ENCODE measurements at places on chromosomes 13 and 19.

- peak; percentile 72 for DNase-seq
Measured at GRCh38 chr19:45630463-45630862, 8.7 kb downstream of the EML2 start.

DNA sequence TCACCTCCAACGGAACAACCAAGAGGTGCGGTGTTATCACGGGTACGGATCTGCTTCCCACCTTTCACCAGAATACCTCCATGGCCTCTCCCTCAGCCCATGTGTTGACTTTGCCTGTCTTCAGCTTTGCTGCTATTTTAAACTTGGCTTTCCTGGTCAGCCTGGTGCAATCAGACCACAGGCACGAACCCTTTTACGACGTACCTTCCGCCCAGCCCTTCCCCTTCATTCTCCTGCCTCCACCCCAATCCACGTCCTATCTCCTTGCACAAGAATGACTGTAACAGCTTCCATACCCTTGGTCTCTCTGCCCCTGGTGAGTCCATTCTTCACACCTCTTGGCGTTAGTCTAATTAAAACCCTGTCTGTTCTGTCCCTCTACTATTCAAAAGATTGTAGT is 431.7 kb downstream of the EFNB2 start:
- peak; percentile 8 for DNase-seq

GRCh38 chr13:99983499-99984401 is 2.2 kb downstream of the ZIC2 start:
- DNase-seq: peak; percentile 87

- no peak for DNase-seq
Measured at GRCh38 chr13:68940049-68940448, 1167.6 kb upstream of the ATXN8OS start.

DNA sequence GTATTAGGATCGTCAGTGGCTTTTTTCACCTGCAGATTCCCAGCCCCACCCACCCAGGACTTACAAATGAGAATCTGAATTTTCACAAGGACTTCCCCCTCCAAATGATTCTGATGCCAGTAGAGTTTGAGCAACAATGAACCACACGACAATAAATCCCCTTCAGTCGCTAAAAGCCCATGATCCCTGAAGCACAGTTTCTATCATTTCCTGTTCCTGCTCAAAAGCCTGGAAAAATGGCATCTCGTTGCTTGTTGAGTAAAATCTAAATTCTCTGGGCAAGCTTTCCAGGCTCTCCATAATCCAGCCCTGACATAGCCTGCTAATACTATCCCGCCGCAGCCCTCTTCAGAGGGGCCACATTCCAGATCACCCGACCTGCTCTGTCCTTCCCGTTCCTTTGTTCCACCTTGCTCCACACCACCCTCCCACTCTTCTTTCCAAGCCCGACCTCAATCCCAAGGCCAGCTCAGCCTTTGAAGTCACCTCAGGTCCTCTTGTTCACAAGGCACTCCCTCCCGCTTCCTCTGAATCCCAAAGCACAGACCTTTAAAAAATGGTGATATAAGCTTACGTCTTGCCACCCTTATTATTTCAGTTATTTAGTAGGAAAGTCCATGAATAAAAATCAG is 67.9 kb downstream of the NUFIP1 start:
- DNase-seq: no peak

GRCh38 chr13:79287939-79288795 is 117.9 kb downstream of the RBM26 start:
- no peak for DNase-seq

- no peak for DNase-seq
Measured at GRCh38 chr13:102968572-102969228, 97.5 kb downstream of the SLC10A2 start.

- no peak for DNase-seq
Measured at GRCh38 chr13:113044391-113045114, 61.0 kb upstream of the F7 start.

DNA sequence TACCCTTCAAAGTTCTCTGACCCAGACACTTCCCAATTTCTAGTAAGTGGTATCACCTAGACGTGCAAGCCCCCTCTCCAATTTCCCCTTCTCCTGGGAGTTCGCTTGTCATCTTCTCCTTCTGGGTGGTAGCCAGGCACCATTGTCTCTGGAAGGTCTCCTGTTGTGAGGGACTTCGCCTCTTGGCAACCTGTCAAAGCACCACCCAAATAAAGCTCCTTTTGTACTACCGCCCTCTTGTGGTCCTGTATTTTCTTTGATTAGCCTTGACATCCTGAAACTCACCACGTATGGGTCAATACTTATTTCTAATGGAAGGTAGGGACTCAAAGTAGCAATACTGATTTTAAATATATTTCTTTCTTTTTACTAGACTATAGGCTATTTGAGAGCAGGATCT is 8.2 kb downstream of the GPC5 start:
- DNase-seq: peak; percentile 64

DNA sequence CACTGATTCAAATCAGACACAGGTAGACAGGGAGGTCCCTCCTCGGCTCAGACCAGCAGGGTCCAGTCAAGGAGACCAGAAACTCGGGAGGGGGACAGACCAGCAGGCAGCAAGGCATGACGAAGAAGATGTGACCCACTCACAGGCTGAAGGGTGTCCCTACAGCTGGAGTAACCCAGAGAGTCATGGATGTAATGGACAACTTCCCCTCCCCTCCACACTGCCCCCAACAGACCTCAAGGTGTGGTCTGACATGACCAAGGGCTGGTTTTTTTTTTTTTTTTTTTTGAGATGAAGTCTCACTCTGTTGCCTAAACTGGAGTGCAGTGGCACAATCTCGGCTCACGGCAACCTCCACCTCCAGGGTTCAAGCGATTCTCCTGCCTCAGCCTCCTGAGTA is 34.1 kb downstream of the PBX4 start:
- DNase-seq: no peak

GRCh38 chr19:38527466-38528136 is 90.2 kb downstream of the MAP4K1 start:
- no peak for DNase-seq

DNA sequence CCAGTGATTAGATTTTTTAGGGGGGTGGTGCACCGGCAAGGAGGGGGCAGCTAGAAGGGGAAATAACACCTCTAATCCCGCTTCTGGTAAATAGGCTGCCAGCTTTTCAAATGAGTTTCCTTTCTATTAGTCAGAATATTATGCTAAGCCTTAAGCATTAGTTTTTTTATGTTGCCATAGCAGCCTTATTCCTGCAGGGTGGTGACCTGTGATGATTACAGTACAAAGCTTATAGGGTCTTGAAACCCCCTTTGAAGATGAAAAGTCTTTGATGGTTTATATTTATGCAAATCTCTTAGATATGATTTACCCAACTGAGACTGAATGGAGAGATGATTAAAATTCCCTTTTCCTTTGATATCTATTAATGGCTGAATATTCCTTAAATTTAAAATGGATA is 109.8 kb downstream of the ZIC5 start:
- no peak for DNase-seq

- DNase-seq: no peak
Measured at GRCh38 chr13:33319859-33320258, 34.3 kb upstream of the STARD13 start.

DNA sequence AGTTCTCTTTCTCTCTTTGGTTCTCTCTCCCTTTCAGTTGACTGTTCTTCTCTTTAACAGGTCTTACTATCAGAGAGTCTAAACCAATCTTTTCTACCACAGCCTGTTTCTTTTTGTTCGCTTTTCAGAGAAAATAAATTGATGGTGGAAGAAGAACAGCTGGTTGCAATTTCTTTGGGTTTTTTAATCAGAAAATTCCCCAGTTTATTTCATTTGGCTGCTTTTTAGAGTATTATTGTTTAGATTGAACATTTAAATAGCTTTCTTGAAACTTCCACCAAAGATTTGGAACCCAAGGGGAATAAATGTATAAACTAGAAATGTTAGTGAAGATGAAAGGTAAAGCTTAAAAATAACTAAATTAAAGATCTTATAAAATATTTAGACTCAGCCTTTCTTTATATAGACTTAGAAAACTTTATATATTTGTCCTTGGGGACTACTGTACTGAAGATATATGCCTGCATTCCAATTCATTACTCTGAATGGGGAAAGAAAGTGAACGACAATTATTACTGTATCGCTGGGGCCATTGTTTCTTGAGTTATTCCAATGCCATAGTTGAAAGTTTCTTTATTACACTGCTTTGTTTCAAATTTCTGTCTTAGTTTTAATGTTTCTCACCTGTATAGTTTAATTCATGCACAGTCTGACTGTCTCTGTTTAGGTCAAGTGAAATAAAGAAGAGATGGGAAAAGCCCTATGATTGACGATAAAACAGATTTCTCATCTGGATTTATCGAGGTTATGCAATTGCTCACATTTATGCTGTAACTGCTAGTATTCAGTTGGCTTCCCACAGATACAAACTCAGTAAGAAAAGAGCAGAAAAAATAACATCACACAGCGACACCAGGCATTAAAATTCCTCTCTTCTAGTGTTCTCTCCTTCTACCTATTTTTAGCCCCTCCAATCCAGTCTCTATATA is 169.4 kb upstream of the CSNK1A1L start:
- no peak for DNase-seq

- DNase-seq: no peak
Measured at GRCh38 chr19:33194532-33194885, 379 bp downstream of the LRP3 start.

- no peak for DNase-seq
Measured at GRCh38 chr19:1274081-1274851, 1.1 kb upstream of the FAM174C start.

GRCh38 chr19:55028757-55029156 is 9.3 kb downstream of the GP6 start:
- DNase-seq: no peak

GRCh38 chr19:35370722-35371121 is at the start of gene GPR42:
Gene GPR42, plus strand, starts transcription at chr19:35371068. Its CDS starts 292 bp downstream, at chr19:35371360.
- no peak for DNase-seq

DNA sequence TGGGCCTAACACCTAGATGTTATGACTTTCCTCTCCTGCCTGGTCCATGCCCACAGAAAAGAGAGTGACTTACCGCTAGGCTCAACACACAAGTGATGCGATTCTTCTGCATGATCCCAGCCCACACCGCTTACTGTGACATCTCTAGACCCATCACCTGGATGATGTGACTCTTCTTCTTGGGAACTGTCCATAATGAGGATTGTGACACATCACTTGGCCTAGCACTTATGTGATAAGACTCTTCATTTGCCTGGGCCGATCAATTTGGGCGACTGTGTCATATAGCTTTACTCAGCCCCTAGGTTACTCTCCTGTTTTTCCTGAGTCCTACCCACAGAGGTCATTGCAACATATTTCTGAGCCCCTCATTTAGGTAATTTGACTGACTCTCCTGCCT is 19.9 kb upstream of the ZNF681 start:
- no peak for DNase-seq

DNA sequence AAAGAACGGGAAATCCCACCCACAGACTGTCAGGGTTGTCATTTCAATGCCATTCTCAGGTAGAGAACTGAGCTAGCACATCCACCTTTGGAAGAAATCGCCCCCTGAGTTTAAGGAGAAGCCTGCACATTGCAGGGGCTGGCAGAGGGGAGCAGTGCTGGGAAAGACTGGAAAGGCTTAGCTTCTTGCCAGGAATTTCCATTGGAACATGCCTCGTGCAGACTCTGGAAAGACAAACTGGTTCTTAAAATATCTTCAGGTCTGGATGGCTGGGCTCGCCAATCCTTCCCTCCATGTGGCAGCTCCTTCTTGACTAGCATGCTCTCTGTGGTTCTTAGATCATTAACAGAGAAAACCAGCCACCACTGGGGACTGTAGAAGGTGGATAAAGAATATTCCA is 414.1 kb downstream of the TSHZ3 start:
- DNase-seq: no peak

DNA sequence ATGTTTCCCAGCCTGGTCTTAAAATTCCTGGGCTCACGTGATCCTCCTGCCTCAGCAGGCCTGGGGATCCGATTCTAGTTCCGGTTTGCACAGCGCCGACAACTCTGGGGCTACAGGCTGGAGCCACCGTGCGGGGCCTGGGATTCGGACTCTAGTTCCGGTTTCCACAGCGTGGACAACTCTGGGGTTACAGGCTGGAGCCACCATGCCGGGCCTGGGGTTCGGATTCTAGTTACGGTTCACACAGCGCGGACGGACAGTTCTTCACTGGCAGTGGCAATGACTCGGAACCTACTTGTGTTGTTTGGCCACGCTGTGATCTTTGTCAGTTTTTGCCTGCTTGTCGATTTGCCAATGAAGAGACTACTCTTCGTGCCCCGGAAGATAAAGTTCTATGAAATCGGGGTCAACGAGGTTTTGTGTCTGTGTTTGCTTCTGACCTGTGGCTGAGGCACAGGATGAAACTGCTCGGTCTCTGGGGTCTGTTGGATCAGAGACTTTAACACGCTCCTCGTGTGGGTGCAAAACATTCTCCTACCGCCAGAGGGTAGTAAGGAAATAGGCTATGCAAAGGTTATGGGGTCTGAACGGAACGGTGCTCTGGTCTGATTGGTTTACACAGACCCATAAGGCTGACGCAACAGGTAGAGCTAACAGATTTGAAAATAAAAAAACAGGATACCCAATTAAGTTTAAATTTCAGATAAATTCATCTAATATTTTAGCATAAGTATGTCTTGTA is 12.1 kb upstream of the ZSCAN1 start:
- peak; percentile 56 for DNase-seq

- DNase-seq: no peak
Measured at GRCh38 chr13:33322543-33322809, 36.9 kb upstream of the STARD13 start.

GRCh38 chr19:40174092-40174491 is 17.1 kb upstream of the MAP3K10 start:
- no peak for DNase-seq

All from NB4 (cell line).